ENCODE measurements at places on chromosomes 4 and X.
A peak's percentile ranks its signal among the peaks of the same experiment; 100 is the strongest.

- no peak for DNase-seq
Measured at GRCh38 chr4:140242357-140243277, 88.6 kb upstream of the MAML3 start.

DNA sequence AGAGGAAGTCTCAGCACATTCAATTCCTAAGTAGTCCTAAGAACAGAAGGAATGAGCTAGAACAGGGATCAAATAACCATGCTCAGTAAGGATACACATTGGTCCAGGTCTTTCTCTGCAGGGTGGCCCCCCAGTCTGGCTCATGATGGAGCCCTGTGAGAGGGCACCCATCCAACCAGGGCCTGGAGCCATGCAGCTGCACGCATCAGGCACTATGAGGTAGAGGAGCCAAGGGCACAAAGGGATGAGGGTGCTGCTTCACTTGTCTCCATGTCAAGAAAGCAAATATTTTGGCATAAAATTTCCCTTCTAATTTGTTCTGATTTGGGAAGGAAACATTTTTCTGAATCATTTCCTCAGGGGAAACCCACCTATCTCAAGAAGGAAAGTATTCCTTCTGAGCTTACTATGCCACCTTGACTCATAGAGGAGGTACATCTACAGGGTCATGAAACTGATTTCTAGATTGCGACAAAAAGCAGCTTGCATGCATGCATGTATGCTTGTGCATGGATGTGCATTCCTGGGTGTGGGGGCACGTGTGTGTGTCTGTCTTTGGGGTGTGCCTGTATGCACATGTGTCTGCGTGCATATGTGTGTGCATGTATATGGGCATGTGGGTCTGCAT, 600.3 kb downstream of the MID1IP1 start:
- DNase-seq, result no peak

GRCh38 chrX:84729809-84730208, 227.6 kb upstream of the HDX start:
- DNase-seq, result peak; percentile 23

- peak; percentile 72 for DNase-seq
Measured at GRCh38 chrX:134604701-134605311, 53.5 kb downstream of the PLAC1 start.

- DNase-seq, result peak; percentile 54
Measured at GRCh38 chrX:41275661-41276609, 58.0 kb upstream of the DDX3X start.

- no peak for DNase-seq
Measured at GRCh38 chr4:56424697-56425514, 10.5 kb downstream of the PPAT start.

- DNase-seq, result peak; percentile 49
Measured at GRCh38 chr4:128287141-128287870, at the start of gene PGRMC2. Gene PGRMC2 (minus strand): TSS chr4:128287813. CDS start chr4:128287790, 23 bp downstream.

DNA sequence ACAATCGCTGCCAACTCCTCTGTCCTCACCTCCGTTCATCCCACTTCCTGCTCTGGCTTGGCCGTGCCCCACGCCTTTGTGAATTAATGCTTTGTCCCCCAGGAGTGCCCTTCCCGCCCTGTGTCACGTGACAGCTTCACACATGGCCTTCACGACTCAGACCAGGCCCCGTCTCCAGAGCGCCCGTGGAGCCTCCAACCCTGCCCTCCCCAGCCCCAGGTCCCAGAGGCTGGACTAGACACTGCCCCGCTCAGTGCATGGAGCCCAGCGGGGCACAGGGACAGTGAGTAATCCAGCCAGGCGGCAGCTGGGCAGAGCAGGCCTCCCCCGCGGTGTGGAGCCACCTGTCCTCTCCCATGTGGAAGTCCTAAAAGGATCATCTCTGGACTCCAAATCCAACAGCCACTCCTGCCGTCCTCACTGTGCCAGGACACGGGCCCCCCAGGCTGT, 7.4 kb downstream of the ADRA2C start:
- no peak for DNase-seq

DNA sequence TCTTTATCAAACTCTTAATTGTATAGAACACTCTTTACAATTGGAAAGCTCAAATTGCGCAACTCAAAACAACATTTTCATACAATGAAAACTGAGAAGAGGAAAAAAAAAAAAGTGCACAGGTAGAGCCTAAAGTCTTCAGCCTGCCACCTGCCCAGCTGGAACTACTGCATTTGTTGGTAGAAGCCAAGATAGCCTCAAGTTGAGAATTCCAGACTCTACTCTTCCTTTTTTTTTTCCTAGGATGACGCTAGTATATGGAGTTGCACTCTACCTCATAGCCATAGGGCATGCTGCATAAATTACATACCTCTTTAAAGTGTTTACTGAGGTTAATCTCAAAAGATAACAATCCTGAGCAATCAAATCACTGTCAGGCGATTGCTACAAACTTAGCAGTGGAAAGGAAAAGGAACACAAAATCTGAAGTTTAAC, 13.6 kb downstream of the ABCG2 start:
- DNase-seq, result no peak

DNA sequence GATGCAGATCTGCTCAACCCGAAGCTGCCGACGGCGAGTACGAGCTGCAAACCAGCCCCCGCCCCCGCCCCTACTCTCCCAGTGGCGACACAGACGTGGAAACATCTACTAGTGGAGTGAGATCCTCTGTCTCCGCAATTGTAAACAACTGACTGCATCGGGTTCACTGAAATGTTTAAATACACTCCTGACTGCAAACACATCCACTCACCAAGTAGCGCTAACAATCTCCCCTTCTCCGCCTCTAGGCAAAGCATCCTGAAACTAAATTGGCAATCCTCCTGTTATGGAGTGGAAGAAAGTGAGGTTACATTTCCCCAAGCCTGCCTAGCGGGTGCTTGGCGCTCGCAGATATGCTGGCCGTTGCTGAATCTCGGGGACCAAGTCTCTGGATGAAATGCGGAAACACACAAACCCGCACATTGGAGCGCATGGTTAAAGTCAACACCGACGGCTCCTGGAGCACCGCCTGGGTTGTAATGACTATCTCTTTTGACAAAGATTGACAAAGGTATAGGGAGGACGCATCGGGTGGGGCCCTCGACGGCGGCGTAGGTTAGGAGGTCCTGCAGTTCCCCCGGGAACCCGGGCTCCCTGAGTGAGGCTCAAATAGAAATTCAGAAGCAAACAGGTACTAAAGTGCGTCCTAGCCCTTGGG, 117.0 kb upstream of the TEX13C start:
- DNase-seq, result no peak

DNA sequence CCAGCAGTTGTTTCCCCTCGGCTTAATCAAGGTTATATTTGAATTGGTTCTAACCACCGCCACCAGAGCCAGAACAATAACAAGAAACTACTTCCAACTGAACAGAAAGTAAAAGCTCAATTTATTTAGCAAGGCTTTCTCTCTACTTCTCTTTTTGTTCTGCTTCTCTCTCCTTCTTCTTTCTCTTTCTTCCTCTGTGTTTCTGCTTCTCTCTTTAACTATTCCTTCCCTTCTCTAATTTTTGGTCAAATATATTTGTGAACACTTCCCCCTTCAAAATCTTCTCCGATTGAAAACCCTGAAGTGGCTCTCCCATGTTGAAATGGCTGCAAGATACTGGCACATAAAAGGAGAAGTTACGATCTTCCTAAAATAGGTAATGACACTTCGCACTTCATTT, 1195.9 kb upstream of the PRKX start:
- DNase-seq, result no peak

DNA sequence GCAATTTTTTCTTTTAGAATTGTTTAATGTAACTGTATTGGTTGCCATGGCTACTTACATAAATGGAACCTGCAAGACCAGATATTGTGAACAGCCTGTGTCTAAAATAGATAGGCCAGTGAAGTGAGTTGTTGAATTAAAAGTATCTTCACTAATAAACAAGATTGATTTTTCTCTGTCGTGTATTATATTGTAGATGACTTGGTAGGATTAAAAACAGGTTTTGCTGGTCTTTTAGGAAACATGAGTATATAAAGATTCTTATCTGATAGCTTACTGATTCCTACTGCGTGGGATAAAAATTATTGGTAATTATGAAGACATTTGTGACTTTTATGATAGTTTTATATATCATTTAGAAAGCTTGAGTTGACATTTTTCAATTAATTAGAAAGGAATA, 162.1 kb downstream of the KDM6A start:
- no peak for DNase-seq

GRCh38 chr4:5955856-5956255, 62.4 kb downstream of the C4orf50 start:
- no peak for DNase-seq

GRCh38 chrX:106927700-106928099, 7.5 kb downstream of the CLDN2 start:
- DNase-seq, result no peak

GRCh38 chr4:10118048-10119004, 1.7 kb upstream of the WDR1 start:
- no peak for DNase-seq

DNA sequence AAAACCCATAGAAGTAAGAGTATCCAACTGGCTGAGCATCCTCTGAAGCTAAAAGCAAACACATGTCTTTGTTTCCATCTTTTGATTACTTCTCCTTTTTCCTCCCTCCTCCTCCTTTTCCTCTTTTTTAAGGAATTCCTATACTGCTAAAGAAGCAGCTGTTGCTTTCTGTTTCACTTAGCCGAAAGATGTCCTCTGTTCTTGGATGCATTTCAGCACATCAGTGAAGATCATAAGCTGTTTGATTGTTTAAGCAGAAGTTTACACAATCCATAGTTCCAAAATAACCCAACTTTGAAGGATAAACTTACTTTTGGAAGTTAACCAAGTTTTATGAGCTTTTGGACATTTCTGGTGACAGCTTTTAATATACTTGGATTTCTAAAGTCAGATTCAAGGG, 55.1 kb upstream of the TNIP3 start:
- no peak for DNase-seq

DNA sequence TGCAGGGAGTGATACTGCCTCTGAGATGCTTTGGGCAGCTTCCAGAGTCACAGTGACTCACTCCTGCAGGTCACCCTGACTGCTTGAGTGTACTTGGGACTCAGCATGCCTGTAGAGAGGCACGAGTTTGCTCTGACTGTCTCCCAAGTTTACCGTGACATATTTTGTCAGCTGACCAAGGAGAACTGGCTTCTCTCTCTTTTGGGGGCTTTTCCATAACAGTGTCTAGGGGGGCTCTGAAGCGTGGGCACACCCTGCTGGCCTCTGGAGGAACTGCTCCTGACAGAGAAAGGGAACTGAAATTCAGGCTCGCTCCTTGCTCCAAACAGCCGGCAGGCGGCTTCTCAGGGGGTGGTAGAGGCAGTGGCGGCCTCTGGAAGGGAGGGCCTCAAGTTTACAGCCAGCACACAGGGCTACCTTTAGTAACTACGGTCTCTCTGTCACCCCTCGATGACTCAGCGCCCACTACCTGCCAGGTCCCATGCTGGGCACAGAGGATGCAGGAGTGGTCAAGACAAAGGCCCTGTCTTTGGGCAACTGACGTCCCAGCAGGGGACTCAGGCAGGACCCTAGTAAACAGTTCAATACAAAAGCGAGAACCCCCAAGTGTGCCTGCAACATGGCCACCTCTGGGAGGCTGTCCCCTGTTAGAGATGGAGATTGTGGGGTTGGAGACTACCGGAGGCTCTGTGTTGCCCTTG, 17.8 kb downstream of the ZNF185 start:
- DNase-seq, result peak; percentile 30

- no peak for DNase-seq
Measured at GRCh38 chrX:44042751-44043150, 69.6 kb upstream of the NDP start.

DNA sequence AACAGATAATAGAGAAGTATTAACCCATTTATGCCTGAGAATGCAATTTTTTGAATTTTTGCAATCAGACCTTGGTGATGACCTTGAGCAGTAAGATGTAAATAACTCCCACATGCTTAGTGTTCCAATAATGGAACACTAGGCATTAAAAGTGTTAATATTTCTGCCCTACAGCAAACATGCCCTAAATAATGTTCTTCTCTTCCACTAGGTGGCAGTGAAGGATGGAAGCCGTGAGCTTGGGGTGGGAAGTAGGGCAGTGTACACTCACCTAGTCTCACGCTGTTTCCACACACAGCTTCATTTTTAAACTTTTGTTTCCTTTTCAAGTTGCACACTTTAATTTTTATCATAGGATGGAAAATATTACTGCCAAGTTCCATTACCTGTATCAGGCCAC, 613.1 kb upstream of the HS3ST1 start:
- DNase-seq, result no peak

- peak; percentile 26 for DNase-seq
Measured at GRCh38 chr4:85776579-85776978, 301.6 kb downstream of the ARHGAP24 start.

- no peak for DNase-seq
Measured at GRCh38 chrX:129650821-129651510, 3.8 kb downstream of the APLN start.

- DNase-seq, result peak; percentile 4
Measured at GRCh38 chr4:166538491-166539005, 665.5 kb downstream of the TLL1 start.

DNA sequence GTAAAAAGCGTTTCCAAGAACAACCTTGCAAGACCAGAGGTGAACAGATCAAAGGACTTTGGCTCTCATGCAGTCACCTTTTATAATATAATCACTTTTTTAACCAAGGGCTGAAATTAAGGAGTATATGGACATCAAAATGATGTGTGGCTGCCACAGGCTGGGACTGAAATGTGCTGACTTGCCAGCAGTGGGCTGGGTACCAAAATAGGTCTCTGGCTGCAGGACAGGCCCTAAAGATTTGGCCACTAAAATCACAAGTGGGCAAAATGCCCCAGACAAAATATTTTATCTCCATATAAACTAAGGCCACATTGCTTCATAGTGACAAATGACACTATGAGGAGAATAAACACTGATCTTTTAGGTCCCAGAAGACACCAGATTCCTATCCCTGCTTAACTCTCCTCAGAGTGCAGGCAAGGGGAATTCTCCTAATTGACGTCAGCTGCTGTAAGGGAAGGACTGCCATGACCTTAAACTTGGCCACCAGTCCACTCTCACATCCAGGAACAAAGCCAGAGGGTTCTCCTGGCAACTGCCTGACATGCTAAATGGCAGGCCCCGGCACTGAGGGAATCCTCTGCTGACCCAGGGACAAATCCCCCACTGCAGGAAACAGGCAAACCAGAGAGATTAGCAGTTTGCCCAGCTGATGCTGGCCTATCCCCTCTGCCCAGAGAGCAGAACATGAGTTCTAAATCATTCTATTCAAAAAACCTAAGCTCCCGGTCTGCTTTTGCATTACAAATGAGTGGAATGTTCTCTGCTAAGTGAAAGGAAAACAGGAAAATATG, 155.8 kb downstream of the PPP3CA start:
- DNase-seq, result peak; percentile 56

- DNase-seq, result no peak
Measured at GRCh38 chrX:115988825-115989224, 181.7 kb upstream of the AGTR2 start.

GRCh38 chr4:1623400-1623799, 60.7 kb downstream of the FAM53A start:
- DNase-seq, result no peak

Data from fibroblast of skin of abdomen (primary cell).